ENCODE measurements at places on chromosomes 2 and 18.

- no peak for DNase-seq
These were observed 556.3 kb downstream of the ARHGAP15 start for GRCh38 chr2:143685421-143686078.

DNA sequence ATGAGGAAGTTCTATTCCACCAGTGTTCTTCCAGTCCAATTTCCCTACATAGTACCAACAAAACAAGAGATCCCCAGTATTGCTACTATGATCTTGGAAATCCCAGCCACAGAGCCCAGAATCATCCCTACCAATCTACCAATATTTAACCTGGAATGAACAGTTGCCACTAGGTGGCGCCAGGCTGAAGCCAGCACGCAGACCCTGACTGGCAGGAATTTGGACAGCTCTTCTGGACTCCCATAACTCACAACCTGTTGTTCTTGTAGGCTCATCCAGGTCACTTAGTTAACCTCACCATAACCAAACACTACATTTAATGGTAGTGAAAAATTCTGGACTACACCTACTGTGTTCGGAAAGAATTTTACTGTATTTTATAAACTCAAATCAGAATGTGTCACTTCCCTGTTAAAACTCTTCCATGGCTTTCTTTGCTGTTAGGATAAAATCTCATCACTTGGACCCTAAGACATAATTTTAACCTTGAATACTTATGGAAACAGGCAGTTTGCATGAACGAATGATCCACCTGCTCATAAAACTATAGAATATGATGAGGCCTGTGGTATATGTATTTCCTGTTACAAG, 59.8 kb upstream of the SLC38A11 start:
- peak; percentile 58 for DNase-seq

DNA sequence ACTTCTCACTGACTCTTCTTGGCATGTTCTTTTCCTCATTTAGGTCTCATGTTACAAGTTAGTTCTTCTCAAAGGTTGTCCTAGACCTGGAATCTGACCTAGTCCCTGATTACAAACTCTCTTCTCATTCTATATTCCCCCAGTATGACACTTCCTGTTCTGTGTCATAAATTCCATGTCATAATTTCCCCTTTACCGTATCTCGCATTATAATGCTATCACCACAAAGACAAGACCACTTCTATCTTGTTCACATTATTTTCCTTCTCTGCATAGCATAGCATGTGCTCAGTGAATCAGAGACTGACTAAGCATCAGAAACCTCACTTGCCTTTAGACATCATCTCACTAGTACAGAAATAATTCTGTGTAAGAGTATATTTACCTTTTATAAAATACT, 63.6 kb upstream of the CAVIN2 start:
- DNase-seq, result no peak

DNA sequence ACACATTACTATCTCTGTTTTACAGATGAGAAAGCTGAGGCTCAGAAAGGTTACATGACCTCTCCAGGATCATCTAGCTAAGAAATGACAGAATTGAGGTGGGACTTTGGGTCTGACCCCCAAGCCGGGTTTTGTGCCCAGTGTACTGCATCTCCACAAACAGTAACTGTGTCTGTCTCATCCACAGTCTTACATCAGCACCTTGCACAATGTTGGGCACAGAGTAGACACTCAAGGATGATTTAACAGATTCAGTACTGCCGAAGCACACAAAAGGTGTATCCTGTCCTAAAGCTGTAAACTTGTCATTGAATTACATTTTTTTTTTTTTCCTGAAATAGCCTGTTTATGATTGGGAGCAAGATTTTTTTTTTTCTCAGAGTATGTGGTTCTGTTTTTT, 84.8 kb downstream of the ADCYAP1 start:
- DNase-seq, result no peak

DNA sequence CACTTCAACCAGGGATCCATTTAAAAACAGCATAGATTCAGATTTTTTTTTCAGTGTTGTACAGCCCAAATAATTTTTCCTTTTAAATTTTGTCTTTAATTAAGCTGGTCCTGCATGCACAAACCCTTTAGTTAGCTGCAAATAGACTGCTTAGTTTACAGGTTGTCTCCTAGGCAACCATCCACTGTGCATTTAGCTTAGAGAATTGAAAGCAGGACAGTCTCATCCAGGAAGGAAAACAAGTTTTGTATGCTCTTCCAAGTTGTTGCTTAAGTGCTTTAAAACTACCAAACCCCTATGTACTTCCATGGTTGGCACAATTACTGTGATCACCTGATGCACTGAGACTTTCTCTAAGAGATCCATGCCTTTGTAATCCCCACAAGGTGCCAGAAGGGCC, at the start of gene MAP3K19:
Gene MAP3K19 (minus strand): TSS at position 148 of the 400 bp plus-strand sequence. CDS start 22,800 bp downstream, outside the sequence.
- DNase-seq, result no peak

- no peak for DNase-seq
These were observed 192.2 kb downstream of the ZFP36L2 start for GRCh38 chr2:43034242-43034619.

DNA sequence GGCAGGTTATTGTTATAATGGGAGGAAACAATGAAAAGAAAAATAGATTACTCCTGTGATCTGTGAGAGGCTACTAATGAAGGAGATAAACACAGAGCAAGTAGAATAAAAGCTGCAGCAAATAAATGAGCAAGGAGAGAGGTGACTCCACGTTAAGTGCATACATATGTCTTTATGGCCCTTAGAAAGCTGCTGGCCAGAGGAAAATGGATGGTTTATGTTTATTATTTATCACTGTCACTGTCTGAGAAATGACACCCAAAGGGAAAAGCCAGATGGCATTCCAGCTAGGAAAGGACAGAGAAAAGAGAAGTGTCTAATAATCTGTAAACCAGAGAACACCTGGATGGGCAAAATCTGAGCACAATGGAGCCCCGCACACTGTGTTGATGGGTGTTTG, 122.9 kb upstream of the DDX18 start:
- peak; percentile 40 for DNase-seq

- DNase-seq, result no peak
These were observed 35.6 kb downstream of the SLC25A12 start for GRCh38 chr2:171858397-171858958.

GRCh38 chr18:11840493-11840892, 10.7 kb upstream of the CHMP1B start:
- no peak for DNase-seq

- DNase-seq, result no peak
These were observed 57.7 kb upstream of the SEMA4C start for GRCh38 chr2:96927405-96928171.

DNA sequence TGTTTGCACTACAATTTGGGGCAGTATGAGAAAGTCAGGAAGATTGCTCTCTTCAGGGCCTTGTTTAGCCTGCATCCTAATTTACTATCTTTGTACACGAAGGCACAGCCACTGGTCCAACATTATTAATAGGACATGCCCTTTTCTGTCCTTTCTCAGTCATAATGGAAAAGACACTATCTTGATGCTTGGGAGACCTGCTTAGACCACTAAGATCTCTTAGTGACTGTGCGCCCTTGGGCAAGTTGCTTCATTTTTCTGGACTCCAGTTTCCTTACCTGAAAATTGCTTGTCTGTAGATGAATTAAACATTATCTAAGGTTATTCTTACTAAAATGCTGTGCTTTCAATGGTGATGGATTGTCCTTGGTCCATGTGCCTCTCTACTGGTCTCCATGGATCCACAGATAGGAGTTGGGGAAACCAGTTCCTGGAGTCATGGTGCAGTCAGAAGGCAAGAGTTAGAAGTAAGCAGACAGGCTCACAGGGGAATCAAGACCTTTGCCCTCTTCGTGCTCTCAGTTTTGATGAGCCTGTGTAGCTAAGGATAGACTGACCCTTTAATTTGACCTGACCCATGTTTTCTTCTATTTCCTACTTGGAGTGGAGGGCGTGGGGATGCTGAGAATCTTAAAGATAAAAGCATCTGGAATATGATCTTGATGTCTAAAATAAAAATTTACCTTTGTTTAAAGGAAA, 114.0 kb downstream of the RAPGEF4 start:
- no peak for DNase-seq

GRCh38 chr2:169862816-169863215, 35.6 kb downstream of the UBR3 start:
- no peak for DNase-seq

DNA sequence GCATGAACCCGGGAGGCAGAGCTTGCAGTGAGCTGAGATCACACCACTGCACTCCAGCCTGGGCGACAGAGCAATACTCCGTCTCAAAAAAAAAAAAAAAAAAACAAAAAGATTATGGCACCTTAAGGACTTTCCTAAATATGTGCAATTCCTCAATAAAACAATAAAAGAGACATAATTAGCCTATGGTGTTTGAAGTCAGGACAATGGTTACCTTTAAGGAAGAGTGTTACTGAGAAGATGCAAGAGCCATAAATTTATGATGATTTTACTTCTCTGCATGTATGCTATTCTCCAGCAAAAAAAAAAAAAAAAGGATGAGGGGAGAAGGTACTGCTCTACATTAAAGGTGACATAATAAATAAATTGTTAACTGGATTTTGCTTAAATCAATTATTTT, 208.2 kb upstream of the STK17B start:
- DNase-seq, result no peak

DNA sequence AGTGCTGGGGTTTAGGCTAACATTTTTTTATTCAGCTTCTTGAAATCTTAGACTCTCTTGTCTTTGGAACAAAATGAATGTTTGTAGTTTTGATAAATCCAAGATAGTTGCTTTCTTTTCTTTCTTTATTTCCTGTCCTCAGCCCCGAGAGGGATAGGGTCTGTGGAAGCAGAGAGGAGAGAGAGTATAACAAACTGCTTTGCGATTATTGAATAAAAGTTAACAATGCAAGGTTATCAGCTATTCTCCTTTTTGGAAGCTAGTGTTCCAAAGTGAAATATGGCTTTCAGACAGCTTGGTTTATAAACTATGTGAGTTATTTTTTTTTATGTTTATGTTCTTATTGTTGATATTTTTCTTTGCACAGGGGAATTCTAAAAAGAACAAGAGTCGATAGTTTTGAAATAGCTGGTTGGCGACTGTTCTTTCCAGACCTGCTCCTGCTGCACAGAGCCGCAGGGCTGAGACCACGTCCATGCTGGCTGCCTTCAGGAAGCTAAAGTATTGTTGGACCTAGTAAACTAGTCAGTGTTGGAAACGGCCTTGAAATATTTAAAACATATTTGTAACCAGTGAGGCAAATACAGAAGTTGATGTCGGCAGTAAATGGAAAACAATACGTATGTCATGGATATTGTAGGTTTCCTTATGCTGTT, 15.5 kb upstream of the STON1 start:
- no peak for DNase-seq

- DNase-seq, result no peak
These were observed 9.4 kb downstream of the CTIF start for GRCh38 chr18:48548011-48548771.

- no peak for DNase-seq
These were observed 161.3 kb downstream of the DNER start for GRCh38 chr2:229553091-229553490.

DNA sequence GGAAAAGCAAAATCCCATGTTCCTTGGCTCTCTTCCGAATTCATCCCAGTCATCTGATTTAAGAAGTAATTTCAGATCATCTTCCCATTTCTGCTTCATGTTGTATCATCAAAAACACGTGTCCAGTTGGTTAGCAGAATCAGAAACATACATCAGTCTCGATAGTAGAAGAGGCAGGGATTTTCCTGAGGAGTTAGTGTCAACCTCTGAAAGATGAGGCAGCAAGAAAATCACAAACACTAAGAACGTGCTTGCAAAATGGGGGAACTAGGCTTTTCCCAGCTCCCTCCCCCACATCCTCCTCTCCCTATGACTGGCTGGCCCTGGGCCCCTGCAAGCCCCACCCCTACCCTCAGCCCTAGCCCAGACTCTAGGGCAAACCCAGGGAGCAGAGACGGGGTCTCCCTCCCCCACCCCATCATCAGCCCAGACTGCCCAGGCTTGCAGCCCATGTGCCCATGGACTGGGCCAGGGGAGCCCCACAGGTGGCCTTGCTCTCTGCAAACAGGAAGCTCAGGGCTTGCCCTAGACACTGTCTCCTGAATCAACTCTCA, 161.0 kb upstream of the ID2 start:
- DNase-seq, result no peak

- DNase-seq, result no peak
These were observed 245.0 kb upstream of the FN1 start for GRCh38 chr2:215680605-215681598.

DNA sequence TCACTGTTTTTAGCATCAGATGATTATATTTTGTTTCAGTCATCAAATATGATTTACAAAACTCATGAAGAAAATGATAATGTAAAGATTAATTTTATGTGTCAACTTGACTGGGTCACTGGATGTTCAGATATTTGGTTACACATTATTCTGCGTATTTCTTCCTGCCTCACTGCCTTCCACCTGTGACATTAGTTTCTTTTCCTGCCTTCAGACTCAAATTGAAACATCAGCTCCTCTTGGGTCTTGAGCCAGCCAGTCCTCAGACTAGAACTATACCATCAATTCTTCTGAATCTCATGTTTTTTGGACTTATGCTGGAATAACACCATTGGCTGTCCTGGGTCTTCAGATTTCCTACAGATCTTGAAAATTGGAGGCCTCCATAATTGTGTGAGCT, 96.7 kb downstream of the ZNF385B start:
- no peak for DNase-seq

DNA sequence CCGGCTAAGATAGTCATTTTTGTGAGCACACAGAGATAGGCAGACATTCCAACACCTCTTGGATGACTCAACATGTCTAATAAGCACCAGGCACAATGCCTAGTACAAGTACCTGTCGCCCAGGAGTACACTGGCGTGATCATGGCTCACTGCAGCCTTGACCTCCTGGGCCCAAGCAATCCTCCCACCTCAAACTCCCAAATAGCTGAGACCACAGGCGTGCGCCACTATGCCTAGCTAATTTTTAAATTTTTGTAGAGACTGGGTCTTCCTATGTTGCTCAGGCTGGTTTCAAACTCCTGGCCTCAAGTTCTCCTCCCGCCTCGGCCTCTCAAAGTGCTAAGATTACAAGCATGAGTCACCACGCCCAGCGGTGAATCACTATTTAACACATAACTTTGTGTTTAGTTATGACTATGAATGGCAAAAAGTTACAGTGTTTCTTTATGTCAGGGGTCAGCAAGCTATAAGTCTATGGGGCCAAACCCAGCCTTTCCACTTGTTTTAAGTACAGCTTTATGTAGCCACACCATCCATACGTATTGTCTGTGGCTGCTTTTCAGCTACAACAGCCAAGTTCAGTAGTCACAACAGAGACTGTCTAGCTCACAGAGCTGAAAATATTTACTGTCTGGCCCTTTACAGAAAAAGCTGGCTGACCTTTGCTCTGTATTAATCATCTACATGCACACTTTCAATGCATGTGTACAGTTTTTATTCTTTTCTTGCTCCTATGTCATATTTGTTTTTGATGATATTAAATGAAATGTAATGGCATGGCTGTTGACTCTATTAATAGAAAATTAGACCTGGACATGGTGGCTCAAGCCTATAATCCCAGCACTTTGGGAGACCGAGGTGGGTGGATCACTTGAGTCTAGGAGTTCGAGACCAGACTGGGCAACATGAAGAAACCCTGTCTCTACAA, 18.7 kb downstream of the ORC2 start:
- DNase-seq, result no peak

GRCh38 chr2:179802051-179802882, 59.1 kb downstream of the ZNF385B start:
- no peak for DNase-seq
